ENCODE measurements at places on chromosomes 5 and 9. TPM values are rescaled to one million over a fixed set of nuclear protein-coding genes. Genes with fewer than 3 reads are reported as not detected.

ZBED3 gene
- total RNA-seq = 0.81 TPM

NIPAL4 gene
- not detected for total RNA-seq

CAVIN4 gene
- 1.2 TPM for total RNA-seq

IFNA13 gene
- total RNA-seq = not detected

TAF11L10 gene
- not detected for total RNA-seq

MARCOL gene
- not detected for total RNA-seq

GRIN1 gene
- 0.06 TPM for total RNA-seq

CDH12 gene
- total RNA-seq = not detected

PROB1 gene
- total RNA-seq = 0.40 TPM

TBC1D13 gene
- 10.2 TPM for total RNA-seq

RELL2 gene
- 1.5 TPM for total RNA-seq

IFNA21 gene
- not detected for total RNA-seq

PRXL2C gene
- total RNA-seq = 30.9 TPM

CATSPER3 gene
- total RNA-seq = 0.25 TPM

PTGER4 gene
- 20.6 TPM for total RNA-seq

NUTM2G gene
- not detected for total RNA-seq
